Fibroblast of skin of right biceps (primary cell): ENCODE measurements at places on chromosomes 1 and 21.

DNA sequence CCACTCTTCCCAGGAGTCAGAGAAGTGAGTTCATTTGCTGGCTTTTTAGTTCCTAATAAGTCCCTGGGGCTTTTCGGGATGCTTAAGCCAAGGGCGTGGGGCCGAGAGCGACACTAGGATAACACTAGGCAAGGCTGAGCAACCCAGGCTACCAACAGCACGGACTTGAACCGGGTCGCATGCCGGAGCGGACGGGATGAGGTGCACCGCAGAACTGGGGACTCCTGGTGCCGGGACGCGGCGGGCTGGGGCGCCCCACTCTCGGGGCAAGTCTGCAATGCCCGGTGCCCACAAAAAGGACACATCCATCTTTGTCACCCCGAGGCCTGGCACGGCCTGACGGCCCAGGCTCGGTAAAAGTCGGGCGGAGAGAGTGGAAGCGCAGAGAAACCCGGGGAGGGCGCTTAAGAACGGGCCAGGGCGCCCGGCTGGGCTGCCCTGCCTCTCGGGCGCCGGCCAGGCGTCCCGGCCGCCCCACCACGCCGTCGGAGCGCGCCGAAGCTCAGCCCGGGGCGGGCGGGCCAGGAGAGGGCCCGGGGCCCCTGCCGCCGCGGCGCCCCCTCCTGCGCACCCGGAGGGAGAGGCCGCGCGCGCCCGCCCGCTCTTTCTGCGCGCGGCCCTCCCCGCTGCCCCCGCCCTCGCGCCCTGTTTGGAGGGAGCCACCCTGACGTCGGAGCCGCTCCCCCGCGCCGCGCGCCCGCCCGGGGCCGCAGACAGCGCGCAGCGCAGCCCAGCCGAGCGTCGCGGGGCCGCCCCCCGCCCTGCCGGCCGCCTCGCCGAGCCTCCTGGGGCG is at the start of gene NBL1:
Gene NBL1, plus strand, starts transcription at position 710 of the 793 bp plus-strand sequence. CDS start 10,720 bp downstream, outside the sequence.
- peak; percentile 68 for DNase-seq

- peak; percentile 32 for DNase-seq
These were observed 8.8 kb downstream of the SYF2 start for GRCh38 chr1:25223471-25223870.

- DNase-seq: peak; percentile 42
These were observed 50.2 kb downstream of the DENND1B start for GRCh38 chr1:197725044-197725443.

DNA sequence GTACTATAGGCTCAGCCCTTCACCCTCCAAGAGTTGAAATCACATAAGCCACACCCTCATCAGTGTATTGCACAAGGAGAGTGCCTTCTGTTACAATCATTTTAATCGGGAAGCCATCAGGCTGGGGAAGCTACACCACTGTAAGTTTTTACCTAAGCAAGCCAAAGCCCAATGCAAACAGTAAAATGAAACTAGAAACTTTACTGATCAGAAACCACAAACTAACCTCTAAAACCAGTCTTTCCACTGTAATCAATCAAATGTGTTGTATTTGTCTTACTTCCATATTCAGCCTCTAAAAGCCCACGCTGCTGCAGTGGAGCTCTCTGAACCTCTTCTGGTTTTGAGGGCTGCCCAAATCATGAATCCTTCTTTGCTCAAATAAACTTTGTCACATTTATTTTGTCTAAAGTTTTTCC is 26.2 kb downstream of the CAPN8 start:
- no peak for DNase-seq

- DNase-seq: no peak
These were observed 411.3 kb downstream of the PTPRU start for GRCh38 chr1:29647581-29647980.

DNA sequence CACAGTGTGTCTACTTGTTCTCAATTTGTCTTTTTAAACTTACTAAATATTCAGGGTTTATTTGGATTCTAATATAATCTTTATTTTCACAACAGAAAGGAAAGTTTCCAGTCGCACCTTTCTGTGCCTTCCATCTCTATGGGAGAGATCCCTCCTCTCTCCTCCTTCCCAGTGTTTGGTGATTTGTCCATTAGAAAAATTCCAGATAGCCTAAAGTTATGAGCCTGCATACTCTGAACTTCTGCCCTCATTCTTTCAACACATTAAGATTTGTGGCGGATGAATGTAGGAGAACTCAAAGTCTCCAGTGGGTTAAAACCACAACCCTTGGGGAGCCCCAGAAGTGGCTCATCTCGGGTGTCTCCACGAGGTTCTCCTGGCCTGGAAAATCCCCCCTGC is 3.6 kb downstream of the NHLH2 start:
- DNase-seq: peak; percentile 20

DNA sequence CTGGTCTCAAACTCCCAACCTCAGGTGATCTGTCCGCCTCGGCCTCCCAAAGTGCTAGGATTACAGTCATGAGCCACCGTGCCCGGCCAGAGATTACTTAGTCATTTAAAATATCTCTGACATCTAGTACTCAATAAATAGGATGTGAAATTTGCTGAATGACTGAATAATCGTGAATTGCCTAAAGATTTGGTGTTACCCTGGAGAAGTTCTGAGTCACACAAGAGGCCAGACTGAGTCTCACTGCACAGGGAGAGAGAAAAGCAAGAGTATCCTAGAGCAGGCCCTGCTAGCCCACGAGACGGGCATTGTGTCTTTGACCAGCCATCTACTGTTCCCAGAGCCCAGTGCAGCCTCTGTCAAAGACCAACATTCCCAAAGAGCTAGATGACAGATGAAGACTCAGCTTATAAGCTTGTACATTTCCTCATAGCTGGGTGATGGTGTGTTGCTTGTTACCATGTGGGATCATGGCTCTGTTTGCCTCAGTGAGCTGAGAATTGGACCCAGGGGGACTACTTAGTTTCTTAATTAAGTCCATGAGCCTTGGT is 5.6 kb upstream of the EIF4G3 start:
- peak; percentile 13 for DNase-seq

GRCh38 chr21:31714741-31715365 is 17.1 kb downstream of the SCAF4 start:
- no peak for DNase-seq

DNA sequence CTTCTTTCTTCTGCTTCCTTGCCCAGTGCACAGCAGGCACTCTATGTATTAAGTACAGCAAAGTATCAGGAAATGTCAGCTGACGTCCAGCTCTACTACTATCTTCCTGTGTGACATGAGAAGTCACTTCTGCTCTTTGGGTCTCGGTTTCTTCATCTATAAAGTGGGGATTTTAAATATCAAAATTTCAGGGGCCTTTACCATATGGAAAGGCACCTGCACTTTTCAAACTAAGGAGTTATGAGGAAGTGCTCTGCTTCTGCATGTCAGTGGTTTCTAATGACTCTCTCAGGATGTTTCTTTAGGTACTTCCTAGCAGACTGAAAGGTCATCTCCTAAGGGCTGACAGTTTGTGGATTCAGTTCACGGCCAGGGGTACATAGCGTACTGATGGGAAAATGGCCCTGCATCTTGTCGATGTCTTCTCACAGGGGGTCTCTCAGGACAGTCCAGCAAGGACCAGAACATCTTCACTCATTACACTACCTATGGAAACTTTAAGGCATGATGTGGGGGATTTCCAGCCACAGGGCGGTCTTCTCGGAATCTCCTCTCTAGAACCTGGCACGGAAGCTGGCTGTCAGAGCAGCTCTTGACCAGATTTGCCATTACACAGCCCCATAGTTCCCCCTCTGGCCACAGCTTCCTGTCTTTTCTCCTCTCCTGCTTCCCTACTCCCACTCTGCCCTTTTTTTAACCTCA is 42.0 kb upstream of the MTF1 start:
- DNase-seq: no peak

- DNase-seq: no peak
These were observed 115.9 kb upstream of the SYT6 start for GRCh38 chr1:114269539-114269938.

DNA sequence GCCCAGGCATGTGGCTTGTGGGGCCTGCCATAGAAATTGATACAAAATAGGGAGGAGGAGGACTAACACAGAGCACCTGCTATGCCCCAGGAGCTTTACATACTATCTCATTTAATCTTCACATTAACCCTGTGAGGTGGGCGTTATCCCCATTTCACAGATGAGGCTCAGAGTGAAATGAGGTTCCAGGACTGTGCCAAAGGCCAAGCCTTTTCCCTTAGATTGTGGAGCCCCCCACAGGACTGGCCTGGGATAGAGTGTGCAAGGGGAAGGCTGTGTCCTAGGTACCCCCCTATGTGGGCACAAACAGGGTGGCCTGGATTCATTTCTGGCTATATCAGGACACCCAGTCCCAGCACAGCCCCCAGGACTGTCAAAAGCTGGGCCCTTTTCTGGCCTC is 2.2 kb upstream of the DDOST start:
- no peak for DNase-seq

DNA sequence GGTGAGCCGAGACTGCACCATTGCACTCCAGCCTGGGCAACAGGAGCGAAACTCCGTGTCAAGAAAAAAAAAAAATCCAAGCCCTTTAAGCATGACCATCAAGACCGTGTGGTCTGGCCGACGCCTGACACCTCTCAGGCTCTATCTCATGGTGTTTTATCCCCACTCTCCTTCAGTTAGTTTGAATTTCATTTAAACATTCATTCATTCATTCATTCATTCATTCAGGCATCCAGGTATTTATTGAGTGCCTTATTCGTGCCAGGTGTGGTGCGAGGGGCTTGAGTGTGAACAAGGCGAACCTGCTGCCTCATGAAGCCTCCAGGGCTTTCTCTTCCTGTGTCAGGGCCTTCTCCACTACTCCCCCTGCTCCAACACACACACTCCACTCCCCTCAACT is 22.6 kb upstream of the OPRD1 start:
- DNase-seq: no peak

- no peak for DNase-seq
These were observed 1.5 kb downstream of the STUM start for GRCh38 chr1:226549937-226550671.

DNA sequence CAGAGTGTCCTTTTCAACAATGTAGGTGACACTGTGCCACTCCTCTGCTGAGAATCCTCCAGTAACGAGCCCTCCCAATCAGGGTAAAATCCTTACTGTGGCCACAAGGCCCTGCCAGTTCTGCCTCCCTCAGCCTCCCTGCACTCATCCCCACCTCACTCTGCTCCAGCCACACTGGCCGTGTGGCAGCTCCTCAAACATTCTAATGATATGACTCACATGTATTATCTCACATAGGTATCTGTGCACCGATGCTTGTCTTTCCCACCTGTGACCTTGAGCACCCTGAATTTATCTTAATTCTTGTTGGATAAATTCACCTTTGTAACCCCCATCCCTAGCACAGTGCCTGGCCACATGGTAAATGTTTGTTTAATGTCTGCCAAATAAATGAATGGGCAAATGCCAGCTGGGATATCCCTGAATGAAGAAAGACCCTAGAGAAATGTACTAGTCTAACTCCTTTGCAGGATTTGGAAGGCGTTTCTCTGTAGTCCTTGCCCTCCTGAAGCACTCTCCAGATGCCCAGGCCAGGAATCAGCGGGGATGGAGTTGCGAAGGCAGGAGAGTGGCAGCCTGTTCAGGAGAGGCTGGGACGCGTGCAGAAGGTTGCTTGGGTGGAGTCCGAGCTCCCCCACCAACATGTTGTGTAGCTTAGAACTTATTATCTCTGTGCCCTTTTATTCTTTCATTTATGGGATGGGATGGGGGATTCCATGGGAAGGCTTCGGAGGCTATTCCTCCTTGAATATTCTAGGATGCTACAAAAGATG is 106.0 kb downstream of the TMEM53 start:
- DNase-seq: no peak

GRCh38 chr1:17531682-17532487 is 7.6 kb upstream of the ARHGEF10L start:
- no peak for DNase-seq

- DNase-seq: peak; percentile 78
These were observed 71.9 kb downstream of the HIVEP3 start for GRCh38 chr1:41846625-41847405.

DNA sequence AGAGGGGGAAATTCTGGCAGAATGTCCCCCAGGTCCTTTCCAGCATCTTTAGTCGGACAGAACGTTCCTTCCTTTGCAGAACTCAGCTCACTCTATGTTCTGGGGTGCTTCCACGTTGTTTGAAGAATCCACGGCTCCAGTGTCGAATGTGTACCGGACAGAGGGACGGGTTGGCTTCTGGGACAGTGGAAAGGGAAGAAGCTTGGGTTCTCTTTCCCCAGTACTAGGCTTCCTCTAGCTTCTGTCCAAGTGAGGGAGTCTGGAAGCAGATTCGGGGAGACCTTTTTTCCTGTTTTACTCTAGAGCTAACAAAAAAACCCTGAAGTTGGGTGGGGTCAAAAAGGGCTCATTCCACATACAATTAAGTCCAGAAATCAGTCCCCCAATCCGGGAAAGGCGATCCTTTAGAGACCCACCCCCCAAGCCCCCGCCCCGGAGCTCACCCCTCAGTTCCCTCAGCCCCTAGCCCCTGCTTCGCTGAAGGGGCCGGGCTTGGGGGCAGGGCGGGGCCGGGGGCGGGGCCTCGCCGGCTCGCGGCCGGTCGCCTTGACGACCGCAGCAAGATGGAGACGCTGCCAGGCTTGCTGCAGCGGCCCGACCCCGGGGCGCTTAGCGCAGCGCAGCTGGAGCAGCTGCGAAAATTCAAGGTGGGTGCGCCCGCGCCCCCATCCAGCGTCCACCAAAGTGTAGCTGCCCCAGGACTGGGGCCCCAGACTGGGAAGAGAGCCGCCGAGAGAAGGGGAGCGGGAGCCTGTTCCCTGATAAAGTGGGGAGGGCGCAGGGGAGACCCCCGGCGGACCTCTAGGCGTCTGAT is at the start of gene RIIAD1:
Gene RIIAD1, plus strand, starts transcription at position 549 of the 814 bp plus-strand sequence. Its CDS starts 15 bp downstream, at position 564.
- peak; percentile 16 for DNase-seq

DNA sequence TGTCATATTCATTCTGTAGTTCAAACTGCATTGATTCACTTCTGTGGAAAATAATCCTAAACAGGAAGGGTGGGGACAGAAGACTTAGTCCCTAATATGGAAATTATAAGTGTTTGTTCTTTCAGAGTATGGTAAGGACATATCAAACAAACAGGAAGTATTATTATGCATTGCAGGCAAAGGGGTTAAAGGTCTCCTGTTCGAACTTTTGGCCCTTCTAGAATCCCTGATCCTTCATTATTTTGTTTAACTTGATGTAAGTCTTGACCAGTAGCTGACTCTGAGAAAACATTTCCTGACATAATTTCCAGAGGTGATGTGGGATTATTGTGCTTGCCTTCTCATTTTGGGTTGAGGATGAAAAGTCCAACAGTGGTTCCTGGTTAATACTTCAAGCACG is 215.4 kb upstream of the ADGRL2 start:
- DNase-seq: no peak

DNA sequence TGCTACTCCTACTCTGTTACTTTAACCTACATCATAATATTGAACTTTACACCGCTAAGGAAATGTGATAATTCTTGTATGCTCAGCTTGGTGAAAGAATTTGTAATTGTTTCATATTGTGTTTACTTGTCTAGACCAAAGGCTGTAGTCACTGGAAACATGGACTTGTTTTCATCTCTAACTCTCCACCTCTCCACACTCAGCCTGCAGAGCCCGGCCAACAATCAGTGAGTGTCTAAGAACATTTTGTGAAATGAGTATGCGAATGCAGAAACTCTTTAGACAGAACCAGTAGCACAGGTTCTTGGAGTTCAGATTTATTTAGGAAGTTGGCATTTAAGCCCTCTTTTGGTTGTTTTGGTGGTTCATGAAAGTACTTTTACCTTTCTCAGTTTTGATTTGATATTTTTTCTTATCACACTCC is 3.2 kb upstream of the RWDD3 start:
- no peak for DNase-seq
